ENCODE measurements at places on chromosomes 13 and 19. TPM values are rescaled to one million over a fixed set of nuclear protein-coding genes. Genes with fewer than 3 reads are reported as not detected.
A peak's percentile ranks its signal among the peaks of the same experiment; 100 is the strongest.

The NKPD1 gene
- total RNA-seq: 0.18 TPM

The CATSPERD gene
- total RNA-seq: not detected

The ZNF136 gene
- total RNA-seq: 16.0 TPM

The ZNF793 gene
- total RNA-seq: 3.9 TPM

The ACP5 gene
- total RNA-seq: 5.7 TPM

The NAA16 gene
- total RNA-seq: 23.3 TPM

The RCBTB2 gene
- total RNA-seq: 5.4 TPM

The KIR2DL4 gene
- total RNA-seq: not detected

The CALR3 gene
- total RNA-seq: not detected

The SAE1 gene
- 167 TPM for total RNA-seq

The NLRP4 gene
- total RNA-seq: not detected

The CEACAM4 gene
- total RNA-seq: not detected

DNA sequence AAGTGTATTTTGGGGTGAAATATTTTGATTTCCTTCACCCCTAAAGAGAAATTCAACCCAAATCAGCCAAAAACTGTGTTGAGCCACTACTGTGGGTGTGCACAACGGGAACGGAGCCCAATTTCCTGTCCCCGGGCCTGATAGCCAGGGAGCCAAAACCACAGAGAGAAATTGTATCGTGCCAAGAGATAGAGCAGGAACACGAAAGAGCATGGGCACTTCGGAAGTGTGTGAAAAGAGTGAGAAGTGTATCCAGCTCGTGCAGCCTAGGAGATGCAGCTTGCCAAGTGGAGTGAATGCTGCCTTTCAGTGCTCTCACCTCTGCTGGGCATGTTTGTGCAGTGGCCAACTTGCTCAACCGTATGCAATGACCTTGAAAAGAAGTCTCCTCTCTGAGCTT, 19.4 kb upstream of the PLEKHF1 start:
- no peaks in the 10 kb centered on the region for H3K27me3 ChIP-seq
- H3K36me3 ChIP-seq: no peaks in the 10 kb centered on the region
- H3K27ac ChIP-seq: no peak overlapping the region
- no peak for DNase-seq
- peaks cover 12% of the 10 kb centered on the region for H3K4me1 ChIP-seq

DNA sequence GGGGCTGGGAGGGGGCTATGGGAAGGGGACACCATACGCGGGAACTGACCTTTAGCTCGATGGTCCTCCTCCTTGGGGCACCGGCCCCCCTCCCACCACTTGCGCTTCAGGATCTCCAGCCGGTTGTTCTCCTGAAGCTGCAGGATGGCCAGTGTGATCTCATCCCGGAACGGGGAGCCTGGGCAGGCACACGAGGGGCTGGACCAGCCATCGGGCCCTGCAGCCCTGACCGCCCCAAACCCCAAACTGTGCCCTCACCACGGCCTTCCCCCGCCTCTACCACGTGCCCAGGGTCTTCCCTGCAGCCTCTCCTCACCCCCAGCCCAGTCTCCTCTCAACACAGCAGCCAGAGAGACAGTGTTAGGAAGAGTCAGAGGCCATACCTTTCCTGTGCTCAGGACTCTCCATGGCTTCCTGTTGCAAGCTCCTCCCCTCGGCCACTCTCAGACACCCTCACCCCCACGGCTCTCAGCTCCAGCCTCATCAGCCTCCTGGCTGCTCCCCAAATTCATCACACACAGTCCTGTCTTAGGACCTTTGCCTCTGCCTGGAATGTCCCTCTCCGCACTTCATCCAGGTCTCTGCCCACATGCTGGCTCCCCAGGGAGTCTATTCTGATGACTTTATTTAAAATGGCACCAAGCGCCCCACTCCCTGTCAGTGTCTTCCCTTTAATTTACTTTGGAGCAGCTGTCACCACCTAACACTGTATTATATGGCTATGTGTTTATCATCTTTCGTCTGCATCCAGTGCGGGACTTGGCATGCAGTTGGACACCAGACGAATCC, 9.7 kb upstream of the ATP1A3 start:
- H3K27ac ChIP-seq: no peak overlapping the region
- peaks cover 21% of the 10 kb centered on the region for H3K27me3 ChIP-seq
- H3K36me3 ChIP-seq: no peaks in the 10 kb centered on the region
- H3K4me3 ChIP-seq: no peak overlapping the region

- H3K4me1 ChIP-seq: peaks cover 39% of the 10 kb centered on the region
- H3K27ac ChIP-seq: peak overlapping the region; percentile 81
- peak overlapping the region; percentile 77 for H3K4me3 ChIP-seq
- H3K36me3 ChIP-seq: peaks cover 7% of the 10 kb centered on the region
- DNase-seq: no peak
- H3K27me3 ChIP-seq: no peaks in the 10 kb centered on the region
Measured at GRCh38 chr19:45079911-45080370, 881 bp downstream of the GEMIN7 start.

GRCh38 chr19:917323-918151, at the start of gene KISS1R:
KISS1R (plus strand) TSS chr19:917333; CDS start chr19:917503, 170 bp downstream.
- no peak for DNase-seq
- H3K4me1 ChIP-seq: peaks cover 23% of the 10 kb centered on the region
- peak within 1 kb of the TSS; percentile 34 for H3K4me3 ChIP-seq

DNA sequence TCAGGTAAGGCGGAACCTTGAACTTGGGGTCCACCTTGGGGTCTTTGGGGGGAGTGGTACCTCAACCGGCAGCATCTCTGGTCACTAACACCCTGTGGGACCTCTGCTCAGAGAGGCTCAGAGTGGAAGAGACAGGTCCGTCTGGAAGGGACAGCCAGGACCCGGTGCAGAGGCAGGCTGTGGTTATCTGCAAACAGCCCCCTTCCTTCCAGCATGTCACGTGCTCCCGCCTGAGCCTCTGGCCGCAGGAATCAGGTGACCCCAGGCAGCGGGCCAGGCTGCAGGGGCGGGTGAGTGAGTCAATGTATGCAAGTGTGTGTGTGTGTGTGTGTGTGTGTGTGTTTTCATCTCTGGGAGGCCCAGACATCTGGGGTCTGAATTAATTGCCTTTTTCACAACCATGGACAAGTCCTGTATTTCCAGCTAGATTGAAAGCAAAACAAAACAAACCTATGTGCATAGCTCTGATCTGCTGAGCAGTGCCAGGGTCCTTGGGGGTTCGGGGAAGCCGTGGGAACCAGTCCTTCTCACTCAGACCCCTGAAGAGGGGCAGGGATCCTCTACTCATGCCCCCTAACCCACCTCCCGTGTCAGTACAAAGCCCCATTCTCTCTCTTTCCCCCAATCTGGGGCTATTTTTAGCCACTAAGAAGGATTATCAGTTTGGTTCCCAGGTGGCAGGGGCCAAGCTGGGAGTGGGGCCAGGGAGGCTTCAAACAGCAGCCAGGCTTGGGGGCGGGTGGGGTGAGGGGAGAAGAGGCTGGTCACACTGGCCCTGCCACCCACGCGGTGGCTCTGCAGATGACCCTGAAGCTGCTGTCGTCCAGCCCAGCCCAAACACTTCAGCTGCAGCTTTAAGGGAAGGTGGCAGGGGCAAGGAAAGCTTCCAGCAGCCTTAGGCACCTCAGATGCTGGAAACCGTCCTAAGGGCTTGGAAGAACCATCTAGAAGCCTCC, 31.4 kb downstream of the CERS4 start:
- H3K4me3 ChIP-seq: no peak overlapping the region
- no peaks in the 10 kb centered on the region for H3K27me3 ChIP-seq
- H3K27ac ChIP-seq: no peak overlapping the region
- no peaks in the 10 kb centered on the region for H3K36me3 ChIP-seq

DNA sequence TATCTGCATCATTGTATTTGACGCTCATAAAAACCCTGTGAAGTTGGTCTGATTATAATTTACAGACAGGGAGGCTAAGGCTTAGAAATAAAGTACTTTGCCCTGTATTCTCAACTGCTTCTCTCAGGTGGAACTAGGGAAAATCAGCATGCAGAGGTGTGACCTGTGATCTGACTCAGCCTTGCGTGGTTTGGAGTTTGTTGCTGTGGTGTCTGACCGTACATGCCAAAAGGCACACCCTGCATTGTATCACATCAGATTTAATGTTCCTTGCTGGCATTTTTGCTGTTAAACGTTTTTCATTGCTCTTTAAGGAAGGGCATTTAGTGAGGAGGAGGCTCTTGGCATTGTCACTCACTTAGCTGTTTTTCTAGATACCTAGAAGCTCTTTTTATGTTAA, 58.8 kb upstream of the C1QTNF9B start:
- no peaks in the 10 kb centered on the region for H3K27me3 ChIP-seq
- no peaks in the 10 kb centered on the region for H3K36me3 ChIP-seq
- no peaks in the 10 kb centered on the region for H3K4me1 ChIP-seq
- DNase-seq: no peak

GRCh38 chr13:97441368-97441767, 7.4 kb downstream of the RAP2A start:
- H3K36me3 ChIP-seq: no peaks in the 10 kb centered on the region
- H3K27me3 ChIP-seq: no peaks in the 10 kb centered on the region
- H3K27ac ChIP-seq: no peak overlapping the region
- H3K4me1 ChIP-seq: peaks cover under 1% of the 10 kb centered on the region

- no peak for DNase-seq
- peaks cover 17% of the 10 kb centered on the region for H3K27me3 ChIP-seq
- no peak overlapping the region for H3K4me3 ChIP-seq
- no peaks in the 10 kb centered on the region for H3K4me1 ChIP-seq
Measured at GRCh38 chr13:30906411-30907051, 460 bp downstream of the MEDAG start.

- no peaks in the 10 kb centered on the region for H3K4me1 ChIP-seq
- H3K27ac ChIP-seq: no peak overlapping the region
- H3K4me3 ChIP-seq: no peak overlapping the region
- DNase-seq: no peak
- no peaks in the 10 kb centered on the region for H3K27me3 ChIP-seq
Measured at GRCh38 chr19:31249217-31249616, 100.0 kb downstream of the TSHZ3 start.

DNA sequence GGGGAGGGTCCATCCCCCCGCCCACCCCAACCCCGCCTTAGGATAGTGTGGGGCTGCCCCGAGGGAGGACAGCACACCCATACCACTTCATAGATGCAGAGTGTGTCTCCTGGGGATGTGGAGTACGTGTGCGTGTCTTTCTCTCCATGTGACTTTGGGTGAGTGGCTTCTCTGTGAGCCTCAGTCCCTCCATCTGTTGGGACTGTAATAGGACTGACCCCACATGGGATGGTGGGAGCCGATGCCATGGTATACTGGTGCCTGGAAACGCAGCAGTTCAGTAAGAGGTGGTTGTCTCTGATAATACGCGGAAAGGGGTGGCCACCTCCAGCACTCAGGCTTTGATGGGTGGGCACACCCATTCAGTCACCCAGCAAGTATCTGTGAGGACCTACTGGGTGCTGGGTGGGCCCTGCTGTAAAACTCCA, 816 bp upstream of the PRKD2 start:
- H3K27ac ChIP-seq: peak overlapping the region; percentile 75
- no peaks in the 10 kb centered on the region for H3K27me3 ChIP-seq
- no peak for DNase-seq
- no peaks in the 10 kb centered on the region for H3K36me3 ChIP-seq
- H3K4me1 ChIP-seq: peaks cover 34% of the 10 kb centered on the region

GRCh38 chr13:101487438-101487830, 35.0 kb downstream of the ITGBL1 start:
- DNase-seq: no peak
- no peak overlapping the region for H3K27ac ChIP-seq
- no peaks in the 10 kb centered on the region for H3K27me3 ChIP-seq
- H3K4me1 ChIP-seq: no peaks in the 10 kb centered on the region

GRCh38 chr13:96091164-96092117, 1.5 kb downstream of the HS6ST3 start:
- no peaks in the 10 kb centered on the region for H3K36me3 ChIP-seq
- DNase-seq: no peak
- H3K27ac ChIP-seq: no peak overlapping the region

DNA sequence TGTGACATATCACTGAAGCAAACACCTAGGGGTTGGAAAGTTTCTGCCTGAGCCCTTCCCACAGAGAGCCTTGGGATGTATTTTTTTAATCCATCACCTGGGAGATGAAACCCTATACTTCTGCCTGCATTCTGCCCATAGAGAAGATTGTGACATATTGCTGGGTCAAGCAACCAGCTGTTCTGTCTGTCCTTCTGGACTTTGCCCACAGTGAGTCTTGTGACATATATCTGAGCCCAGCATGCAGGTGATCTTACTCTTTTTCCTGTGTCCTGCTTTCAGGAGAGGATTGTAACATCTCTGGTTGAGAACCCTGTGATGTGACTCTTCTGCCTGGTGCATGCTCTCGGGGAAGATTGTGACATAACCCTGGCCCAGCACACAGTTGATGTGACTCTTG, 24.9 kb upstream of the ZNF681 start:
- H3K4me1 ChIP-seq: no peaks in the 10 kb centered on the region
- no peaks in the 10 kb centered on the region for H3K36me3 ChIP-seq
- no peak for DNase-seq
- H3K27ac ChIP-seq: no peak overlapping the region
- no peaks in the 10 kb centered on the region for H3K27me3 ChIP-seq

DNA sequence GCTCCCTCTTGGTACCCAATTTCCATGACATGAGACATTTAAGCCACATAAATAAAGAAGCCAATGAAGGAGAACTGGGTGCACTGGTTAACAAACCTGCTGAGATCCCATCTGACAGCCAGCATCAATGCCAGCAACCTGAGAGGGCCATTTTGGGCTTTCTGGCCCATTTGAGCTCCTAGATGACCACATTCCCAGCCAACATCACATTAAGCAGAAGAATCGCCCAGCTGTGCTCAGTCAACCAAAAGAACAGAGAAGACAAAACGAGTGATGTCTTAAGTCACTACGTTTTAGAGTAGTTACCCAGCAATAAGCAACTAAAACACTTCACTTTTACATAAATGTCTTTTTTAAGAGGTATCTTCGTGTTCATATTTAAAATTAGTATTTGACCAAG, 21.9 kb downstream of the LCP1 start:
- no peak for DNase-seq
- H3K36me3 ChIP-seq: peaks cover 42% of the 10 kb centered on the region
- peak overlapping the region; percentile 13 for H3K4me3 ChIP-seq
- H3K27me3 ChIP-seq: no peaks in the 10 kb centered on the region
- peaks cover 47% of the 10 kb centered on the region for H3K4me1 ChIP-seq

DNA sequence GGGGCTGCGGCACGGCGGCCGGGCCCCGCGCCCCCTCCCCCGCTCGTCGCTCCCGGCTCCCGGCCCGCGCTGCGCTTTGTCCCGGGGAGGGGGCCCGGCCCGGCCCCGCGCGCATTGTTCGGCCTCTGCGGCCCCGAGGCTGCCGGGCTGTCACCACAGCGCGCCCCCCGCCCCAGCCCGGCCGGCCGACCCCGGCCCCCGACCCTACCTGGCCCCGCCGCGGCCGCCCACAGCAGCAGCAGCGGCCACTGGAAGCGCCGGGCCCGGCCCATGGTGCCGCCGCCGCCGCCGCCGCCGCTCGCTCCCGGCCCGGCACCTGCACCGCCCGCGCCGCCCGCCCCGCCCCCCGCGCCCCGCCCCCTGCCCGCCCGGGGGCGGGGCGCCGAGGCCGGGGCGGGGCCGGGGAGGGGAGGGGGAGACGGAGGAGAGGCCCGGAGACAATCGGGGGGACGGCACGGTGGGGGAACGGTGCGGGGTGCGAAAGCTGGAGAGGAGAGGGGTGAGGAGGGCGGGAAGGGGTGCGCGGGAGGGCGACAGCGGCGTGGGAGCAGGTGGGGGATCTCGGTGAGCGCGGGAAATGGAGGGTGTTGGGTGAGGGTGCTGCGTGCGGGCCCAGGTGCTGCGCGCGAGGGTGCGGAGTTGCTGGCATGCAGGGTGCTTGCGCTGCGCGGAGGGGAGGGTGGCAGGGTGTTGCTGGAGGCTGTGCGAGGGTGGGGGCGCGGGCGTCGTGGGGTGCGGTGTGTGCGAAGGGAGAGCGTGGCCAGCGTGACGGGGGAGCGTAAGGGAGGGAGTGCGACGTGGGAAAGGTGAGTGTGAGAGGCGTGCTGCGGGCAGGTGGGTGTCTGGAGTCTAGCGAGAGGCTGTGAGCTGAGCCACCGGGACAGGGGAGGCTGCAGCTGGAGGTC, at the start of gene CADM4:
TSS of gene CADM4 (minus strand) at position 332 of the 905 bp plus-strand sequence. CDS start at position 272, 60 bp downstream.
- H3K27me3 ChIP-seq: peaks cover 15% of the 10 kb centered on the region
- peak within 1 kb of the TSS; percentile 63 for H3K4me3 ChIP-seq
- no peaks in the 10 kb centered on the region for H3K36me3 ChIP-seq
- H3K27ac ChIP-seq: no peak within 1 kb of the TSS
- peak; percentile 43 for DNase-seq
